ENCODE measurements at places on chromosomes 11 and 22. TPM values are rescaled to one million over a fixed set of nuclear protein-coding genes. Genes with fewer than 3 reads are reported as not detected.

The TRIM66 gene
- total RNA-seq = 5.1 TPM

The GAS2L1 gene
- total RNA-seq = 5.9 TPM

The GLYAT gene
- total RNA-seq = not detected

The CDC45 gene
- total RNA-seq = 9.5 TPM

The TSPAN18 gene
- total RNA-seq = 0.70 TPM

The FZD4 gene
- 11.6 TPM for total RNA-seq

The ABCC8 gene
- not detected for total RNA-seq

The CAPN5 gene
- 17.9 TPM for total RNA-seq

The ROM1 gene
- 6.7 TPM for total RNA-seq

The MUC2 gene
- not detected for total RNA-seq

The SPDYC gene
- not detected for total RNA-seq
